ENCODE measurements at places on chromosomes 1 and 21.

GRCh38 chr1:31570906-31571305, 5.4 kb upstream of the TINAGL1 start:
- no peak for DNase-seq

DNA sequence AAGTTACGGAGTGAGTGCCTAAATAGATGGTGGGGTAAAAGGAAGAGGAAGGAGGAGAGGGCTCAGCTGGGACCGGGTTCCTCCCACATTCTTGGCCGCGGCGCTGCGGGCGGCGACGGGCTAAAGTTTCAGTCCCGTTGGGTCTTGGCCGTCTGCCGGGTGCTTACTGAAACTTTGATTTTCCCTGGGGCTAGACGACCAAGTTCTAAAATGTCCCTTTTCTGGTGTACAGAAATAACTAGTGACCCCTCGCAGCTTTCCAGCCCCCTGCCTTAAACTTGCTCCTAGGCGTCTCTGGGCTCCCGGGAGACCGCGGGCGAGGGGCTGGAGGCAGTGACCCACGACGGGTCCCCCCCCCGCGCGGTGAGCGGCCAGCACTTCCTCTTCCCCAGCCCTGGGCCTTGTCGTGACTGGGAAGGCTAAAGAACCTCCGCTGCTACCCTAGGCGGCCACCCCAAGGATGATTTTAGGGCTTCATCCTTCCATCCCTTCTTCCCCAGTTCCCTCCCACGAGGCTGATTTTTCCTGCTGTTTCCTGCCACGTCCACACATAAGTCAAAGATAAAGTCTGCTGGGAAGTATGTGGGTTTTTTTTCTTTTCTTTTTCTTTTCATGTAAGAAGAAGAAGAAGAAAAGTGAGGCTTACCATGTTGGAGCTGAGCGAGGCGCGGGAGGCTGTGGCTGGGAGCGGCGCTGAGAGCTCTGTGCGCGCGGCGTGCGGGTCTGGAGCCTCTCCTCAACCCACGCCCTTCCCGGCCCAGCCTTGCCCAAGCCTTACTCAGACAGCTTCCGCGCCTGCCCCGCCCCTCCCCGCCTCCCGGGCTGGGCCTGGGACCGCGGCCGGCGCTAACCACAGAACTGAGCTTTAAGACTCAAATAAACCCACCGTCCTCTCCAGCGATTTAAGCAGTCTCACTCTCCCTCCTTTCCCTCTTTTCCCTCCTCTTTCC, at the start of gene S100A11:
TSS of gene S100A11 (minus strand) at position 738 of the 950 bp plus-strand sequence. CDS start at position 649, 89 bp downstream.
- DNase-seq, result peak; percentile 45

DNA sequence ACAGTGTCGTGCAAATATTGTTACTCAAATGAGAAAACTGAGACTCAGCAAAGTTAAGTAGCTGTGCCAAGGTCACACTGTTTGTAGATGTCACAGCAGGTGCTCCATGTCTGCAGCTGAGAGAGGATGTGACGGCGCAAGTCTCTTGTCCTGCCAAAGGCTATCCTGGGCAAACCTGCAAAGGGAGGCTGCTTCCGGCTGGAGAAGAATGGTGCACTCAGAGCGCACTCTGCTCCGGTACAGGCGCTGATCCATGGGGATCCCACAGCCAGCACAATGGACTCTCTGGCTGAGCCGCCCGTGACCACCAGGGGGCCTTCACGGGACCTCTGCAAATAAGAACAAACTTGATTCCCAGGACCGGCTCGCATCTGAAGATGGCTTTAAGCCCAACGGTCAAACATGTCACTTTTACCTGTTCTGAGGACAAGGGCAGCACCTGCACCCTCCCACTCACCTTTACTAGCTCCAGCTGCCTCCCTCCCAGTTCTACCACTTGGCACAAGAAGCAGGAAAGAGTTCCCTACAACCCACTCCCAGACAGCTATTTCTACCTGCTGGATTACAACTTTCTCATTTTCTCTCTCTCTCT, 21.9 kb downstream of the RD3 start:
- peak; percentile 23 for DNase-seq

GRCh38 chr1:22800629-22801028, 90.0 kb downstream of the EPHB2 start:
- no peak for DNase-seq

GRCh38 chr1:157517016-157517415, 35.3 kb downstream of the FCRL5 start:
- no peak for DNase-seq
